ENCODE measurements at places on chromosomes 11 and 22. TPM values are rescaled to one million over a fixed set of nuclear protein-coding genes. Genes with fewer than 3 reads are reported as not detected.

Gene OR4A16
- not detected for total RNA-seq

Gene EMSY
- total RNA-seq, result 57.3 TPM

Gene FXYD2
- total RNA-seq, result 2.4 TPM

Gene POU2AF3
- total RNA-seq, result 0.73 TPM

Gene OR8D1
- not detected for total RNA-seq

Gene KCTD14
- 2.8 TPM for total RNA-seq

Gene OVCH2
- total RNA-seq, result not detected

Gene GAL3ST1
- 2.8 TPM for total RNA-seq

Gene MS4A3
- total RNA-seq, result 0.82 TPM

Gene TRPM5
- total RNA-seq, result 0.27 TPM

DNA sequence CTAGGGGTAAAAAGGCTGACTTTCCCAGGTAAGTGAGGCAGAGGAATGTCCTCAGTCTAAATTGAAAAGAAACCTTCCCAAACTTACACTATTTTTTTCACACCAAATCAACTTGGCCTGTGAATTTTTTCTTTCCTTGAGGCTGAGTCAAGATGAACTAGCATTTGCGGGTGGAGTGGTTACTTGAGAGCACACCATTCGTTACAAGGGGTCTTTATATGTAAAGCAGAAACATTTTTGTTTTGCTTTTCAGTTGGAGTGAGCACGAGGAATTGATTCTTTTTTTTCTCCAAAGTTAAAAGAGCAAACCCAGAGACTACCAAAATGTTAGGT, 36.4 kb downstream of the MAML2 start:
- no peak for DNase-seq

DNA sequence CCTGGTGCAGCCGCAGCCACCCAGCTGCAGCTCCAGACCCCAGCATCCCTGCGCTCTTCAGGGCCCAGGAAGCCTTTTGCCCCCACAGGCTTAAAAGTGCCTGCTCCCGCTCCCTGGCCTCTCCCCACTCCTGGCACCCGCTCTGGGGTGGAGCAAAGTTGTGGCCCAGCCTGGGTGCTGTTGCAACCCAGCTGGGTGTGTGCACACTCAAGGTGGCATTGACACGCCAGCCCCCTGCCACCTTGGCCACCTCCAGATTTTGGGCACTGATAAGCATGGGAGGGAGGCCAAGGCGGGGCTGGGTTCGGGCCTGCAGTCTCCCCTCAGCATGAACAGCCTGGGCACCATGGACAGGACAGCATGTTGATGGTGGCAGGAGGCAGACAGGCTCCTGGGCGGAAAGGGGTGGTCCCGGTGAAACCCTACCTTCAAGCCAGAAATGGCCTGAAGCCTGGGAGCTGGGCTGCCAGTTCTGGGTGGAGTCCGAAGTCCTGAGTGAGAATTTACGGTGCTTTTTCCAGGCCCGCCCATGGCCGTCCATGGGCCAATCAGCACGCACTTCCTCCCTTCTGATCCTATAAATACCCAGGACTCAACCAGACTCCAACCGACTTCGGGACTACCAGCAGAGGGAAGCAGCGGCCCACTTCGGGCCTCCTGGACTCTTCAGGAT, 23.6 kb upstream of the RNASEH2C start:
- no peak for DNase-seq

DNA sequence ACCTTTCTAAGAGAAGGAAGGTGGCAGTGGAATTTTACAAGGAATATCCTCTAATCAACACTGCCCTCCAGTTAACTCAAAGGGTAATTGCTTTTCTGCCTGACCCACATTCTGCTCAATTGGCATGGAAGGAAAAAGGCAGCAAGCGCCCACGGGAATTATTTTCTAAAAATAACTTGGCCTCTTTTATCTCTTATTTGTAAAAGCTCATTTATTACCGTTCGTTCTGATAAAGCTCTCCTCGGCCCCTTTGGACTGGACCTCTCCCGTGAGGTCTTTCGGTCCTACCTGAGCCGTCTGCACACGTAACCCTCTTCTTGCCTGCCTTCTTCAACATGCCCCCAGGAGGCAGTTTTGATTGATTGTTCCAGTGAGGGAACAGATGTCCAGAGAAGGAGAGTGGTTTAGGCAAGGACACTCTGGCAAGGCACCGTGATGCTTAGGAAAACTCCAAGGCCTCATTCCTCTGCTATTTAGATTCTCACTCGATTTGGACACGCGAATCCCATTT, 53.2 kb upstream of the CRTAM start:
- peak; percentile 88 for DNase-seq

GRCh38 chr11:57200917-57201316, 19.2 kb downstream of the LRRC55 start:
- no peak for DNase-seq

DNA sequence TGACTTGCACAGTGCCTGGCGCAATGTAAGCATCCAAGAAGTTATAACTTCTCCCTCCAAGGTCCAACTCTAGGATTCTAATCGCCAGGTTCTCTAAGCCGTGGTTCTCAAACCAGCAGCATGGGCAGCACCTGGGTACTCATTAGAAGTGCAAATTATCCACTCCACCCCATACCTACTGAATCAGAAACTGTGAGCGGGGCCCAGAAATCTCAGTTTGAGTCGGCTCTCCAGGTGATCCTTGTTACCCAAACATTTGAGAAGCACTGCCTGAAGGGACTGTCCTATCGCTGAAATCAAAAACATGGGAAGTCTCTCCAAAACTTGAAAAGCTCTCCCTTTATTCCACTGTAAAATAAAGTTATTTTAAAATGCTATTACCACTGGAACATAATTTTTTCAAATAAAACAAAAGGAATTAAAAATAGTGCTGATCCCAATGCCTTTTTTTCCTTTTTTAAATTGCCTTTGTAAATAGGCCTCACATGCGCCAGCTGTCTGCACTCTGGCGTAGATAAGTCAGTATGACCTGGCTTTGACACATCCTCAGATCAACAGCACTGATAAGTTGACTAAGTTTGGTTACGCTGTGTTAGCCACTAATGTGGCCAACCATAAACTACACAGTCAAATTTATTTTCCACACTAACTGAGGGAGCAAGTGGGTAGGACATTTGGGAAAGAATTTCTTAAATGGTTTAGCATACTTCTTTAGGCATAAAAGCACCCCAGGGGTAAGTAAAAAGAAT, 8.4 kb upstream of the CTR9 start:
- DNase-seq, result no peak

DNA sequence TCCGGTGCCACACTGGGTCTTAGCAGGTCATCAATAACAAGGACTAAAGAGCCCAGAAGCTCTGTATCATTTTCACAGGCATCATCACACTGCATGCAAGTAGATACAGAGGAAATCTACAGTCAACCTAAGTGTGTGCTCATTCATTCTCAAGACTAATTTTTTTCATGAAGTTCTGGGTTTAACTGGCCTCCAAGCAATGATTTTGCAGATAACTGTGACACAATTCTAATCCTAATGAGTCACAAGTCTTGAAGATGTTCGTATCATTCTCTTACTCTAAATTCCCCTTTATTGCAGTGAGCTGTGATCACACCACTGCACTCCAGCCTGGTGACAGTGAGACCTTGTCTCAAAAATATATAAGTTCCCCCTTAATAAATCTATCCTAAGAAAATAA, 2.5 kb downstream of the OR52W1 start:
- no peak for DNase-seq

- no peak for DNase-seq
Measured at GRCh38 chr11:69437001-69437875, 44.2 kb upstream of the LINC01488 start.

DNA sequence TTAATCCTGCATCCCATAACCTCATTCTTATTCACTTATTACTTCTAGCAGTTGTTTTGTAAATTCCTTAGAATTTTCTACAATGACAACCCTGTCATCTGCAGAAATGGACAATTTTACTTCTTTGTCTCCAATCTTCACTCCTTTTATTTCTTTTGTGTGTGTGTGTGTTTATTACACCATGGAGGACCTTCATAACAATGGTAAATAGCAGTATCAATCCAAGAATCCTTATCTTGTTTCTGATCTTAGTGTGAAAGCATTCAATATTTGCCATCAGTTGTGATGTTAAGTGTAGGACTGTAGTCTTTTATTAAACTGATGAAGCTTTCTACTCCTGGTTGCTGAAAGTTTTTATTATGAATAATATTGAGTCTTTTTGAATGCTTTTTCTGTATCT, 109.1 kb downstream of the MPPED2 start:
- no peak for DNase-seq

GRCh38 chr11:1931341-1932104, 12.0 kb downstream of the TNNT3 start:
- no peak for DNase-seq

GRCh38 chr22:20063271-20064139, 16.5 kb upstream of the DGCR8 start:
- DNase-seq, result no peak

GRCh38 chr22:39097098-39098020, at the start of gene APOBEC3H:
Gene APOBEC3H (plus strand): TSS chr22:39097244. CDS start chr22:39100279, 3,035 bp downstream.
- DNase-seq, result no peak

- DNase-seq, result no peak
Measured at GRCh38 chr11:87820011-87820410, 355.2 kb downstream of the RAB38 start.

- no peak for DNase-seq
Measured at GRCh38 chr22:19406281-19406811, 25.2 kb downstream of the HIRA start.

GRCh38 chr11:44709281-44709562, 17.5 kb upstream of the TSPAN18 start:
- DNase-seq, result no peak

- no peak for DNase-seq
Measured at GRCh38 chr22:42760806-42761565, 40.3 kb upstream of the A4GALT start.

DNA sequence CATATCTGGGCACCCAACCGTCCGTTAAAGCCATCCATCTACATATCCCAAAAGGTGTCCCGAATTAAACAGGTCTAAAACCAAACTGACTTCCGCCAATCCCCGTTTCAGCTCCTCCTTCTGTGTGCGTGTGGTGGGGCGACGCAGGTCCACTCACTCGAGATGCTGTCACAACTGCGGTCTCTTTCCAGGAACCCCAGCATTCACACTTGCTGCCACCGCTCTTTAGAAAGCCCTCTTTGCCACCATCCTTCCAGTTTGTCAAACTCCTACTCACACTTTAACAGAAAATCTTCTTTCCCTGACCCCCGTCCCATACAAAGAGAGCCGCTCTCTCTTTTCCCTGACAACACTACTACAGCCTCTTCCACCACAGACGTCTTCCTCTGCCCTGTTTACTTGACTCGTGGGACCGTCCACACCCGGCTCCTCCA, 467 bp downstream of the ESS2 start:
- peak; percentile 25 for DNase-seq

- DNase-seq, result peak; percentile 57
Measured at GRCh38 chr11:27716835-27717234, 16.6 kb upstream of the BDNF start.

DNA sequence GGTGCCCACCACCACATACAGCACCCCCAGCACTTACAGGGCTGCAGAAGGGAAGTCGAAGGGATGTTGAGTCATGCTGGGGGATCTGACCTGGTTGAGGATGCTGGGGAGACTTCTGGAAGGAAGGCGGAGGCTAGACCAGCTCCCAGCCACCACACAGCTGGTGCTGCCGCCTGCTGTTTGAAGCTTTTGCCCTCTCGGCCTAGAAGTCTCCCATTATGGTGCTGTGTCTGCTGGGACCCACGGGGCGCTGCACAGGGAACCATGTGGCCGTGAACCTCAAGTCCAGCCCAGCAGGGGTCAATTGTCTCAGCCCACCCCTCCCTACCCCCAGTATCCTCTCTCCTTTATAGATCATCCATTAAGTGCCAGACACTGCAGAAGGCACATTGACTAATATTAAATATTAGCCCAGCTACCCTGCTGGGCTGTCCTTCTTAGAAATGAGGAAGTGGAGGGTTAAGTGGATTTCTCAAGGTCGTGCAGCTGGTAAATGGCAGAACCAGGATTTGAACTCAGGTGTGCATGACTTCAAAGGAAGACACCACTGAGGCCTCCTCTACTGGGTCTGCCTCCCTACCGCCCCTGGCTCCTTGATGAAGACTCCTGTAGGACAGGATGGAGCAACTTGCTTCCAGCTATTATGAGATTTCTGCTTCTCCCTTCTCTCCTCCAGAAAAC, 49.7 kb downstream of the CYTH4 start:
- no peak for DNase-seq

DNA sequence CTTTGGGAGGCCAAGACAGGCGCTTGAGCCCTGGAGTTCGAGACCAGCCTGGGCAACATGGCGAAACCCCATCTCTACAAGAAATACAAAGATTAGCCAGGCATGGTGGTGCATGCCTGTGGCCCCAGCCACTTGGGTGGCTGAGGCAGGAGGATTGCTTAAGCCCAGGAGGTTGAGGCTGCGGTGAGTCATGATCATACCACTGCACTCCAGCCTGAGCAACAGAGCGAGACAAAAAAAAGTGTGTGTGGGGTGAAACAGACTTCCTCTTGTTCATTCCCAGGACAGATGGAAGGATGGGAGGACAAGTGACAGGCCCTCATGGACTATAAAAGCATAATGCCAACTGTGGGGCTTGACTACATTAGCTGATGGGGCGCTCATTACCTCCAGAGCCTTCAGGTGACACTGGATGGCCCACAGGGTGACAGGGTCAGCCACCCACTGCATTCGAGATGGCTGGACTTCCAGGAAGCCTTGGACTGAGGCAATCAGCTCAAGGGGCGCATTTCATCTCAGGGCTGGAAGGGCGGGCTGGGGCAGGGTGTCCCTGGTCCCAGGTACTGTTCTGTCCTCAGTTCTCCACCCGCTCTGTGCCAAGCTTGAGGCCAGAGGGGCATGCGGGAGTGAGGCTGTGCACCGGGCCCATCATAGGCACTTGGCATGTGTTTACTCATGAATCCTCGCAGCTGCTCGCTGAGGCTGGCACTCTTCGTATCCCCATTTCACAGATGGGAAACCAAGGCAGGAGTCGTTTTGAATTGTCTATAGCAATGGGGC, 12.5 kb downstream of the NPTXR start:
- DNase-seq, result no peak

- DNase-seq, result no peak
Measured at GRCh38 chr22:42885446-42885845, 28.4 kb upstream of the ARFGAP3 start.

GRCh38 chr11:133911171-133911570, 45.6 kb downstream of the IGSF9B start:
- no peak for DNase-seq

DNA sequence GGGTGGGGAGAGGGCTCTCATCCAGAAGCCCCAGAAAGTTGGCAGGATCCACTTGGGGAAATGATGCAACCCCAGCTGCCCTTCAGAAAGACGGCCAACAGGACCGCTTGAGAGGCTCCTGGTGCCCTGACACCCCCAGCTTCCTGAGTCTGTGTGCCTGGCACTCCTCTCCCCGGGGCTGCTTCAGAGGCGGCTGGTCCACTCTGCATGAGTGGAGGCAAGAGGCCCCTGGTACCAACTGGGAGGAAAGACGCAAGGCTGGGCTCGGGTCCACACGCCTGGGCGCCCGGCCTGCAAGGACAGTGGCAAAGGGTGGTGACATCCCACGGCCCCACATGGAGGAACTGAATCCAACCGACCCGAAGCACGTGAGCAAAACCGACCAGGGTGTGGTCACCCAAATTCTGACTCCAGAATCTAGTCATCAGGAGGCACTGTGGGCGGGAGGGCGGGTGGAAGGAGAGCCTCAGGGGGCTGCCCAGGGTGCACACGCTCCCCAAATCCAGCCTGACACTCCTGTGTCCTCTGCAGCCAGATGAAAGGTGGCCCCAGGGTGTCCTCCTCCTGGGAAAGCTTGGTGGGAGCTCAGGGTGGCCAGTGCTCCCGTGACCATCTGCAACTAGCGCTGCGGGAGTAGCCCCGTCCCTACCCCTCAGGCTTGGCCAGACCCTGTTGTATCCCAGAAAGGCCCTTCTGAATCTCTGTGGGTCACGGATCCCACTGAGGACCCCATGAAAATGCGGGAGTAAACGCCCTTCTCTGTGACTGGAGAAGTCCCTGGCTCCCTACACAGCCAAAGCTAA, 3.7 kb downstream of the RNH1 start:
- DNase-seq, result peak; percentile 46

All from cerebellum (tissue), 4 donors.